NB4 (cell line): ENCODE measurements at places on chromosomes 4 and X.

DNA sequence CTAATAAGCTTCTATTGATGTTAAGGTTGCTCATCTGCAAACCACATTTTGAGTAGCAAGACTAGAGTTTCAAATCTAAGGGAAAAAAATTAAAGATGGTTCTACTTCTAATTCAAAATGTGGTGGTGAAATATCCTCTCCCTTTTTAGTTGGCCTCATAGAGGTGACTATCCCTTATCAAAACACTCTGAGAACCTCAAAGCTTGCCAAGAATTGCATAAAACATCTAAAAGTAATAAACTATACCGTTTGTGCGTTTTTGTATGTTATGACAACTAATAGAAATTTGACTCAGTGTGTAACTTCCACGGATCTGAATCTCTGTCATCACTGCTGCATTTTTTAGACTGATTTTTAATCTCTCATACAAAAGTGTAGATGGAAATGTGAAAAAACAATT is 672.8 kb upstream of the GALNT7 start:
- DNase-seq = no peak

DNA sequence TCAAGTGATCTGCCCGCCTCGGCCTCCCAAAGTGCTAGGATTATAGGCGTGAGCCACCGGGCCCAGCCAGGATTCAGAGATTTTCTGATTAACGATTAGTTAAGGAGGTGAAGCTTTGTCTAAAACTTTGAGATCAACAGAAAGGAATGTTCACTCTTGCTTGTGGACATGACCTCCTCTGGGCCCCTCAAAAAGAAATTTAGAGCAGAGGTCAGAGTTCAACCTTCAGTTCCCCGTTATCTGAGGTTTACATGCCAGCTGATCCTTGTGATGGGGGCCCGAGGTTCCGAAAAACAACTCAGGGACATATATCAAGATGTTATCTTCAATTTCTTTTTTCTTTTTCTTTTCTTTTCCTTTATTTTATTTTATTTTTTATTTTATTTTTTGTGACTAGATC is 54.6 kb downstream of the DDX3X start:
- no peak for DNase-seq

- no peak for DNase-seq
These were observed 140.0 kb downstream of the EVC2 start for GRCh38 chr4:5568336-5568735.

- peak; percentile 47 for DNase-seq
These were observed 23.2 kb downstream of the DIAPH2 start for GRCh38 chrX:96707804-96708203.

GRCh38 chrX:77788050-77788449 is 2.0 kb upstream of the ATRX start:
- DNase-seq = peak; percentile 46

GRCh38 chr4:116585246-116585645 is 500.1 kb downstream of the TRAM1L1 start:
- no peak for DNase-seq

GRCh38 chr4:3201718-3202702 is 46.9 kb upstream of the MSANTD1 start:
- peak; percentile 93 for DNase-seq

DNA sequence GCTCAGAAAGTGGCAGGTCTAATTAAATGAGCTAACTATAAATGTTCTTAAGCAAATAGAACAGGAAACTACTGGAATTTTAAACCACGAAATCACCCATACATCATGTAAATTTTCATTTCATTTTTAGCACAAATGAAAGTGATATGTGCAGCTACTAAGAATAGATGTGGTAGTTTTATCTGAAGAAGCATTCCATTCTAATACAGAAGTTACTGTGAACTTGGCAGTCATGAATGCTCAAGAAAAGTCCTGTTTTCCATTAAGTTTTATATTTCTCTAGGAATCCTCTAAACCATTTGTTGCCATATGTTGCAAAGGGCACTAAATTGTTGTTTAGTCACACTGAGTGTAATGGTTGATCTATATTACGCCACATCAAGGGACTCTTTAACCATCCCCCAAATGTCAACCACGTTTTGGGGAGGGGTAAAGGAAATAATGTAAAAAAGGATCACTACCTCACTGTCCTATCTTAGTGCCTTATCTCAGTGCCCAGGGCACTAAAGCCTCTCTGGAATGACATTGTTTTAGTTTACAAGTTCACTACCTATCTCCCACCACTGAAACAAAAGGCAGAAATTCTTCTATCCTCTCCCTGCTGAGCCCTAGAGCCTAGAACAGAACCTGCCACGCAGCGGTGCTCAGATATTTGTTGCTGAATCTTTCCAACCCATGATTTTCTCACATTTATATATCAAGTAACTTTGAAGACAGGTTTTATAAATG is 118.0 kb downstream of the SHISA3 start:
- no peak for DNase-seq

GRCh38 chr4:37982736-37983135 is 22.5 kb downstream of the PTTG2 start:
- DNase-seq = no peak

- no peak for DNase-seq
These were observed 206.8 kb downstream of the PDGFC start for GRCh38 chr4:156764846-156765245.

- no peak for DNase-seq
These were observed 68.6 kb downstream of the BMP15 start for GRCh38 chrX:50978920-50979682.

- DNase-seq = peak; percentile 68
These were observed 76.1 kb downstream of the CHST7 start for GRCh38 chrX:46649421-46650260.

DNA sequence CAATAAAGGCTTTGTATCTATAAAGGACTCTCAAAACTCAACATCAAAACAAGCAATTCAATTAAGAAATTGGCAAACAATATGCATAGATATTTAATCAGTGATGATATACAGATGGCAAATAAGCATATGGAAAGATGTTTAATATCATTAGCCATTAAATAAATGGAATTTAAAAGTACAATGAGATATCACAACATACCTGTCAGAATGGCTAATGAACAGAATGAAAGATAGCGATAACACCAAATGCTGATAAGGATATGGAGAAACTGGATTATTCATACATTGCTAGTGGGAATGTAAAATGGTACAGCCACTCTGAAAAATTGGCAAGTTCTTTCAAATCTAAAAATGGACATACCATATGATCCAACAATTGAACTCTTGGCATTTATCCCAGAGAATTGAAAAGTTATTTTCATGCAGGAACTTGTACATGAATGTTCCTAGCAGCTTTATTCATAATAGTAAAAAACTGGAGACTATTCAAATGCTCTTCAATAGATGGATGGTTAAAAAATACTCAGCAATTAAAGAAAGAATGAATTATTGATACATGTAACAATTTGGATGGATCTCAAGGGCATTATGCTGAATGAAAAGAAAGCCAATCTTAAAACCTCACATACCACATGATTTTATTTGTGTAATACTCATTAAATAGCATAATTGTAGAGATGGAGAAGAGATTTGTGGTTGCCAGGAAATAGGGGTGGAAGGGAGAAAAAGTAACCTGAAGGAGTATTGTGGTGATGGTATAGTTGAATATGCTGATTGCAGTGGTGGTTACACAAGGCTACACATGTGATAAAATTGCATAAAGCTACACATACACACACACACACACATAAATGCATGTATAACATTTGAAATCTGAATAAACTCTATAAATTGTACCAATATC is 45.9 kb upstream of the ALG13 start:
- no peak for DNase-seq

DNA sequence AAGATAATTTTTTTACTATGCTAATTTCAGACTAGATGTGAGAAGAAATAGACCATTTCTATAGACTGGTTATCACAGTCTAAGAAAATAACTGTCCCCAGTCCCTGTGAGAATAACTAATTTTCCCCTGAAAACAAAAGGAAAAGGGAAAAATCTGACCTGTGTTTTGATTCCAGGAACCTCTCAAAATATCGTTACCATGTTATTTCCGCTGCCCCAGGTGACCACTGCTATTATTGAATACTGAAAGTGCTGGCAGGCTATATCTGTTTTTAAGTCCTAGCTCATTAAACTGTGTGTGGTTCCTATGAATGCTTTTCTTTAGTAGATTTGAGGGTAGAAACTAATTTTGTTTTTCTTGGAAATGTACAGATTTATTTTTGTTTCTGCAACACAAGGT is 83.6 kb downstream of the GAB1 start:
- DNase-seq = no peak

GRCh38 chr4:62301500-62301899 is 1101.4 kb downstream of the ADGRL3 start:
- no peak for DNase-seq

DNA sequence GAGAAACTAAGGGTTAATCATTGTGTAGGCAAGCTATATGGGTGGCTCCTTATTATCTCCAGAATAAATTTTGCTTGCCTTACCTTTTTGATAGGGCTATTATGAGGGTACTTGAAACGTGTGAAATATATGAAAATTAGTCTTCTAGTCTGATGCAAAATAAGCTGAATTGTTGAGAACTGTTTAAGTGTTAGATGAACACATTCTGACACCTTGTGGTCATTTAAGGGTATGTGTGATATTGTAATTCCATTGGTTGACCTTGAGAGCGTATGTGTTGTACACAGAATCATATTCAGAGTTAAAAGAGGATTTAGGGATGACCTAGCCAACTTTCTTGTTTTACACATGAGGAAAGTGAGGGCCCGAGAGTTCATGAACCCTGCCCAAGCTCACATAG is 44.6 kb upstream of the LINC00632 start:
- peak; percentile 32 for DNase-seq

- DNase-seq = no peak
These were observed 19.0 kb downstream of the IQSEC2 start for GRCh38 chrX:53262189-53262917.

DNA sequence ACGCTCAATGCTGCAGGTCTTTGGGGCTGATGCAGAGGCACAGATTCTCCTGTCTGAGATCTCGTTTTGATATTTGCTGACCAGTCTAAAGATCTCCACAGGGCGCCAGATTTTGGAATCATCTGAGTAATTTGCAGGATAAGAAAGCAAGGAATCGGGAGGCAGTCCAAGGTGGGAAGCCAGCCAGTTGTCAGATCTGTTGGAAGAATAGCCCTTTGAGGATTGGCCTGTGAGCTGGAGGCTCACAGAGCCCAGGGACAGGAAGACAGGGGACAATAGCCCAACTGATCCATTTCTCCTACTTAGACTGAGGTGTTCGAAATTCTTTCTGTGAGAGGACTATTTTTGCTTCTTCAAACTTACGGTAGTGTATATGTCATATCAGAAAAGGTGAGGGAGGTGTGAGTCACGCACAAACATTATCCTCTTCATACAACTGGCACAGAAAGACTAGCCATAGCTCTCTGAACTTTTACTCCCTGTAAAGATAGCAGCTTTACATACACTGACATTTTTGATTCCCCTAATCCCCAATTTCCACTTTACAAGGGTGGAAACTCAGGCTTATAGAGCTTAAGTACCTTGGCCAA is 8.8 kb downstream of the DIPK2B start:
- no peak for DNase-seq

GRCh38 chr4:30653291-30653690 is 66.9 kb upstream of the PCDH7 start:
- no peak for DNase-seq

- DNase-seq = no peak
These were observed 43.8 kb upstream of the LAS1L start for GRCh38 chrX:65578346-65578745.

GRCh38 chrX:114251575-114251974 is 332.3 kb upstream of the HTR2C start:
- no peak for DNase-seq

GRCh38 chrX:20320461-20321159 is 53.9 kb upstream of the RPS6KA3 start:
- peak; percentile 59 for DNase-seq

- no peak for DNase-seq
These were observed 63.5 kb upstream of the EMCN start for GRCh38 chr4:100581337-100581736.

GRCh38 chr4:176988226-176988625 is 195.5 kb upstream of the VEGFC start:
- DNase-seq = no peak

DNA sequence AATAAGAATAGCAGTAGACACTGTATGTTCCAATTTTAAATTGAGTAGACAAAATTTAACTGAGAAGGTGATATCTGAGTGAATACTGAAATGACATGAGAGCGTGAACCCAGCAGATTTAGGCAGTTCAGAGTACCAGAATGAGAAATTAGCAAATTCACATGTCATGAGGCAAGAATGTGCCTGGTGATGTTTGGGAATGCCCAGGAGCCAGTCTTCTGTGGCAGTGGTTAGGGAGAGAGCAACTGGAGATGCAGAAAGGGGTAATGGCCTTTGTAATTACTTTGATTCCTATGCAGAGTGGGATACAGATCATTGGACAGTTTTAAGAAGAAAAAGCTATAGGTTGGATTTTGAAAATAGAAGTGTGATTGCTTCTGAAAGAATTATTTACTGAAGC is 621.9 kb downstream of the TECRL start:
- DNase-seq = no peak

DNA sequence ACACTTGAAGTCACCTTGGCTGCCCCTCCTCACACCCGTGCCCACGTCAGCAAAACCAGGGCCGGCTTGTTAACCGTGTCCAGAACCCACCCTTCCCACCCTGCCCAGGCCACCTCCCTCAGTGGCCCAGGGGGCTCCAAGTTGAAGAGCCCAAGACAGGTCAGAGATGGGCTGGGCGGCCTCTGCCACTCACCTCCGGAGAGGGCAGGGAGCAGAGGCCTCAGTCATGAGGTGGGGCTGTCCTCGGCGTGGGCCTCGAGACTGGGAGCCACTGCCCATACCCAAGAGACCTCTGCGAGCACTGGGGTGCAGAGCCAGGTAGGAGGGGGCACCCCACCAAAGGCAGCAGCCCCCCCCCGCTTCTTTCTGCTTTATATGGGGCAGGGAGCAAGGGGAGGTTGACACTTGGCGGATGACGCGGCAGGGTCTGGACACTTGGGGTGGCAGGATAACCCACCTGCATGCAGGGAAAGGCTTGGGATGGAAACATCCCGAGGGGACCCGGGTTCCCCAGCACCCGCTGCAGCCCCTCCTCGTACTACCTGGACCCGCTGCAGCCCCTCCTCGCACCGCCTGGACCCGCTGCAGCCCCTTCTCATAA is 38.0 kb upstream of the SPON2 start:
- no peak for DNase-seq

GRCh38 chrX:45050558-45050957 is 150.1 kb downstream of the DIPK2B start:
- no peak for DNase-seq

GRCh38 chrX:94850811-94851210 is 1176.8 kb downstream of the FAM133A start:
- DNase-seq = no peak

DNA sequence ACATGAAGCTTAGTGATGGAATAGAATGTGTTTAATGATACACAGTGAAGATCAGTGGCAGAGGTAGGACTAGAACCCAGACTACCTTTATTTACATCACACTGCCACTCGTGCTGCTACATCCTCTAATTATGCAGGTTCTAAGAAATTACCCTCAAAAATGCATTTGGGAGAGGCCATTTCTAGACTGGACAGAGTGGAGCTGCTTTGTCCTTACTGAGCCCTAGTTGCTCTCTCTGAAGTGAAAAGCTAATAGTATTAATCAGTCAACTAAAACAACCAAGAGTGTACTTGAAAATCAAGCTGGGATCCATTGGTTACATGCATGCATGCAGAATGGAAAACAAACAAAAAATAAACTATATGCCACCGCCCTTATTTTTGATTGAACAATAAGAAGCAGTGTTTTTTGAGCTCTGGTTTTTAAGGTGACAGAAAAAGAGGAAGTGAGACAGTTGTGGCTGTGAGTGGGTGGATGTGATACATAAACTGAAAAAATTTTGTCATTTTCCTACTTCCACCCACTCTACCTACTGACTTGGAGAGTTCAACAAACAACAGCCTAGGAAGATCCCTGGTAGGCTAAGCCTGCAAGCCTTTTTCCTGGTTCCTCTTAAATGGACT is 6.8 kb upstream of the VSIG4 start:
- peak; percentile 82 for DNase-seq

GRCh38 chr4:45183905-45184304 is 457.5 kb upstream of the GNPDA2 start:
- no peak for DNase-seq
